Activated CD8-positive, alpha-beta T cell treated with anti-CD3 and anti-CD28 coated beads for 36 hours (primary cell): ENCODE measurements at places on chromosomes 6 and 20. TPM values are rescaled to one million over a fixed set of nuclear protein-coding genes. Genes with fewer than 3 reads are reported as not detected.

DNA sequence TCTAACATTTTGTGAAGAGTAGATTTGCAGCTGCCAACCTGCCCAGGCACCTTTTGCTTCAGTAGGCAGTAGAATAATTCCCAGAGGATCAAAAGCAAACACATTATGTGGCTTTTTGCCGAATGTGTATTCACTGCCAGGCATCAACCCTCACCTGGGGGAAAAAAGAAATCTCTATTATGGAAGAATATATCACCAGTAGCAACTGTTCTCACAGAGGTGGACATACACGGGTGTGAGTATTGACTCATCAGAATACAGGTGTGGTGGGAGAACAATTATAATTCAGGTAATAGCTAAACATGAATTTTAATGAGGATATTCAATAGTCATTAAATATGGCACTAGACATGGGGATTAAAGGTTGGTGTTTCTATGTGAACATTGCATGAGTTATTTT lies 910.7 kb downstream of the TFAP2A start:
- H3K27me3 ChIP-seq = no peaks in the 10 kb centered on the region
- no peak overlapping the region for H3K4me3 ChIP-seq
- H3K27ac ChIP-seq = no peak overlapping the region
- no peaks in the 10 kb centered on the region for H3K4me1 ChIP-seq

CST2 gene
- not detected for total RNA-seq

- H3K4me3 ChIP-seq = no peak overlapping the region
- peaks cover 10% of the 10 kb centered on the region for H3K4me1 ChIP-seq
- no peaks in the 10 kb centered on the region for H3K36me3 ChIP-seq
- H3K27ac ChIP-seq = no peak overlapping the region
Measured at GRCh38 chr6:10425176-10425974, 10.5 kb upstream of the TFAP2A start.

GRCh38 chr6:43516697-43517504 lies at the start of the genes POLR1C and YIPF3:
Gene POLR1C, plus strand, starts transcription at chr6:43517089. Its CDS starts 21 bp downstream, at chr6:43517110.
Gene YIPF3, minus strand, starts transcription at chr6:43516926. Its CDS starts 119 bp downstream, at chr6:43516807.
- H3K4me1 ChIP-seq = peaks cover 34% of the 10 kb centered on the region
- H3K27me3 ChIP-seq = no peaks in the 10 kb centered on the region
- H3K36me3 ChIP-seq = peaks cover 23% of the 10 kb centered on the region
- H3K27ac ChIP-seq = no peak within 1 kb of the TSS
- DNase-seq = peak; percentile 99

ADTRP gene
- total RNA-seq = 21.9 TPM

DNA sequence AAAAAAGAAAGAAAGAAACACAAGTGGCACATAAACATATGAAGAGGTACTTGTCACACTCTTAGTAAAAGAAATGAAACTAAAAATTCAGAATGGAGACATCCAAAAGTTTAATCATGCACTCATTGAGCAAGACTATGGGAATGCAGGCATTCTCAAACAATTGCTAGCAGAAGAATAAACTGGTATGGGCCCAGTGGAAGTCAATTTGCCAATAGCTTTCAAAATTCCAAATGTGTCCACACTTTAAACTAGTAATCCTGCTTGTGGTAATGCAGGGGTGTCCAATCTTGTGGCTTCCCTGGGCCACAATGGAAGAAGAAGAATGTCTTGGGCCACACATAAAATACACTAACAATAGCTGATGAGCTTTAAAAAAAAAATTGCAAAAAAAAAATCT lies 97.4 kb downstream of the EPB41L2 start:
- H3K27me3 ChIP-seq = no peaks in the 10 kb centered on the region
- H3K4me3 ChIP-seq = no peak overlapping the region
- H3K27ac ChIP-seq = no peak overlapping the region
- H3K36me3 ChIP-seq = no peaks in the 10 kb centered on the region
- peaks cover 3% of the 10 kb centered on the region for H3K4me1 ChIP-seq
